ENCODE measurements at places on chromosomes 5 and 9.

- DNase-seq, result no peak
Observed at GRCh38 chr5:24272741-24273140, 372.0 kb downstream of the CDH10 start.

DNA sequence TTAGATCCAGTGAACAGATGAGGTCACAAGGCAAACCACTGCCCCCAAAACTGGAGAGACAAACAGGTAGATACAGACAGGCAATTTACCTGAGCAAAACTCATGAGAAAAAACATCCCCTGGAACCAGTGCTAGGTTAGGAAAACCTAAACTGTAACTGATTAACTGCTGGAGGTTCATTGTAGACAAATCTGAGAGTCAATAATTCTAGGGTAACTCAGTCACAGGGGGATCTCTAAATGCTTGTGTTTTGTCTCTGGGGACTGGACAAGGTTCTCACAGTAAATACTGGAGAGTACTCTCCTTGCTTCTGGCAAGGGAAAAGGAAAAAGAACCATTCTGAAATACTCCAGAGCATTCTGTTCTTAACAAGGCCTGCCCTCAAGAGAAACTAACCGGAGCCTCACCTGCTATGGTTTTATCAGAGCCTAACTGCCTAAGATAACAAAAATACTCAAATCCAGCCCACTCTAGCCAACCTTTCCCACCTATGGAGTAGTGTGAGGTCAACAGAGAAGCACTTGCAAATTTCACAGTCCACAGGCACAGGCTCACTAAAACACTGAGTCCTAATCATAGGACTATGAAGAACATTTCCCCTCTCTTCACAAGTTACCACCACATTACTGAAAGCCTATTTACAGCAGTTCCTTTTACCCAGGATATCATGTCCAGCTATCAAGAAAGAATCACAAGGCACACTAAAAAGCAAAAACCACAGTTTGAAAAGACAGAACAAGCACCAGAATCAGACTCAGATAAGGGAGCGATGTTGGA is 139.9 kb upstream of the ACOT12 start:
- no peak for DNase-seq

- no peak for DNase-seq
Observed at GRCh38 chr5:90446961-90447360, 27.6 kb downstream of the MBLAC2 start.

DNA sequence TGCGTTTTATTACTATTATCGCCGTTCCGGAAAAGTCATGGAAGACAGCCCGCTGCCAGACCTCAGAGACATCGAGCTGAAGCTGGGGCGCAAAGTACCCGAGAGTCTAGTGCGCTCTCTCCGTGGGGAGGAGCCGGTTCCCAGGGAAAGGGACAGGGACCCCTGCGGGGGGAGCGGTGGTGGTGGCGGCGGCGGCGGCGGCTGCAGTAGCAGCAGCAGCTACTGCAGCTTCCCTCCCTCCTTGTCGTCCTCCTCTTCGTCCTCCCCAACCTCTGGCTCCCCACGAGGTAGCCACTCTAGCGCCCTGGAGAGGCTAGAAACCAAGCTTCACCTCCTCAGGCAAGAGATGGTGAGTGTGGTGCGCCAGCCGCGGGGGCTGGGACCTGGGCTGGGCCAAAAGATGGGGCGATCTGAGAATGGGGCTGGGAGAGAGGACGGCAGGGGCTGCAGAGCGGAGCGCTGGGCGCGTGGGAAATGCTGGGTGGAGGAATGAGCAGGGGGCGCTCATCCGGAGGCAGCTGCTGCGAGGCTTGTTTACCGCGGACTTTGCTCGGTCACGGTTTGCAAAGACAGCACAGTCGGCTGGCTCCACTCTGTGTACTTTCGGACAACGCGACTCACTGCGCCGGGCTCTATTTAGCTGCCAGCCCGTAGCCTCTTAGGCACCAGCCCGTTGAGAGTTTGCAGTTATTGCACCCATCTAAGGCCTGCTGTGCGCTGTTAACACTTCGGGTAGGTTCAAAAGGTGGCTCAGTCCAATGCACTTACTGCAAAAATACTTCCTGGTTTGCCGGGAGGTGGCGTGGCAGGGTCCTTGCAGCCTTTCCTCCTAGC is 1.1 kb downstream of the LURAP1L start:
- no peak for DNase-seq

- no peak for DNase-seq
Observed at GRCh38 chr9:125260561-125260960, 1.1 kb upstream of the GAPVD1 start.

GRCh38 chr9:134548185-134548584 is 93.4 kb upstream of the COL5A1 start:
- no peak for DNase-seq

DNA sequence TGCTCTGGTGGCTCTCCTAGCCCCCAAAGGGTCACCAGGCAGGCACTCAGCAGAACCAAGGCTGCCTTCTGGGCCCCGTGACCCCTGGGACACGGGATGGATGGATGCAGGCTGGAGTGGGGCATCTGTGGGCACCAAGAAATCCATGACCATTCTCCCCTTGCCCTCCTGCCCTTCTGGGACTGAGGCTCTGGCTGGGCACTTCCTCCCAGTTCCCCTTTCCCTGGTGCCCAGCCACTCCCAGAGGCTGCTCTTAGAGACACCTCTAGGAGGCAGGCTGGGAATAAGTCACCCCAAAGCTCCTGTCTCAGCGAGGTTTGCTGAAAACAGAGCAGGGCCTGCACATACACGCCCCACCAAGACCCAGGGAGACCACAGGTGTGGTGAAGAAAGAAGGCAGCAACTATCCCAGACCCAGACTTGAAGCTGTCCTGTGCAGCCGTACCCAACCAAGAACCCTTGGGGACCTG is 943 bp downstream of the STING1 start:
- DNase-seq, result no peak

GRCh38 chr5:158278216-158278925 is 419.4 kb upstream of the CLINT1 start:
- DNase-seq, result no peak

GRCh38 chr5:98471458-98471857 is 302.0 kb upstream of the RGMB start:
- no peak for DNase-seq

DNA sequence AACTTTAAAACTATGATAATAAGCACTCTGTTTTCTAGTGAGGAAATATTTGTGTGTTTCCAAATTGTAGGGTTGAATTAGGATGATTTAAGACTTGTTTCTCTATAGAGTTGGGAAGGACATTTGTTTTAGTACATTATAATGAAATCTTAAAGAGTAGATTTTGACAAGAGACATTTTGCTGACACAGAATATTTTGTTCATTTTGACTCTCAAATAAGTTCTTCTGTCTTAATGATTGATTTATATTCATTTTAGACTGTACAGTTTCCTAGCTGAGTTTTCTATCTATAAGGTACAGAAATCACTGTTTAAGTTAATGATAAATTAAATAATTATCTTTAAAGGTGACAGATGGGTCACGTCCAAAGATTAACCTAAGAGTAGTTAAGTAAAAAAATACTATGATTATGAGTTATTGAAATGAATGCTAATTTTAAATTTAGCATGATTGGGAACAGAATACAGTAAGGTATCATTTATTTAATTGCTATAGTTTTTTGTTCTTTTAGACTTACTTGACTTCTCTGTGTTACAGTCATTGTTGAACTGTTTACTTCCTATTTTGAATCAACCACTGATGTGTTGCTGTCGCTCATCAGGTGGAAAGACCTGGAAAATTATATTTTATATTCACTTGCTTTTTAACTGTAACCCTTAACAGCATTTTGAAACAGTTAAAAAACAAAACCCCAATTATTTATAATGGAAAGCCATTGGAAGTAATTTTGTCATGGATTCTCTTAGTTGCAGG is 19.5 kb downstream of the PBX3 start:
- no peak for DNase-seq

DNA sequence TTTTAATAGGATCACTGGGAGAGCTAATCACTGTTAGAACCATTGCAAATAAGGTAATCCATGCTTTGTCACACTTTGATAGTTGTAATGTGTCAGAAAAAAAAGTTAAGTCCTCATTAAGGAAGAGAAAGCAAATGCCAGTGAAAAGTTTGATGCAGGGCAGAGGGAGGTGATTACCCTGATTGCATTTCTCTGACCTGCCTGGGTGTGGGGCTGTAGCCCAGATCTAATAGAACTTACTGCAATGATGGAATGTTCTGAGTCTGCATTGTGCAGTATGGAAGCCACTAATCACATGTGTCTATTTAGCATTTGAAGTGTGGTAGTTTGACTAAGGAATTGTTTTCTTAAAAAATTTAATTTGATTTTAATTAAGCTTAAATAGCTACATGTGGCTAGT is 202.7 kb downstream of the ATP10B start:
- peak; percentile 7 for DNase-seq

- no peak for DNase-seq
Observed at GRCh38 chr9:73200694-73201452, 49.2 kb downstream of the ANXA1 start.

DNA sequence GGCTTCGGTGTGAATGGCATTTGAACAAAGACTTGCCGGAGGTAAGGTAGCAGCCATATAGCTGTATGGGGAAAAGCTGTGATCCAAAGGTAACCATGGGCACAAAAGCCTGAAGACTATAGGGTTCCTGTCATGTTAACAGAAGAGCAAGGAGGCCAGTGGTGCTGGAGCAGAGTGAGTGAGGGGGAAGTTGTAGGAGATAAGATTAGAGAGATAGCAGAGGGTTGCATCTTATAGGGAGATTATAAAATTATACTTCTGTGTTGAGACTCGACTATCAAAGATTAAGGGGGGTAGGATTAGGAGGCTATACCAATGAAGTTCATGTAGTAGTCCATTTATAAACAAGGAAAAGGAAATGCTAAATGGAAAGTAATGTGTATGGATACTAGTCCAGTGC is 3.3 kb downstream of the NCBP1 start:
- no peak for DNase-seq

DNA sequence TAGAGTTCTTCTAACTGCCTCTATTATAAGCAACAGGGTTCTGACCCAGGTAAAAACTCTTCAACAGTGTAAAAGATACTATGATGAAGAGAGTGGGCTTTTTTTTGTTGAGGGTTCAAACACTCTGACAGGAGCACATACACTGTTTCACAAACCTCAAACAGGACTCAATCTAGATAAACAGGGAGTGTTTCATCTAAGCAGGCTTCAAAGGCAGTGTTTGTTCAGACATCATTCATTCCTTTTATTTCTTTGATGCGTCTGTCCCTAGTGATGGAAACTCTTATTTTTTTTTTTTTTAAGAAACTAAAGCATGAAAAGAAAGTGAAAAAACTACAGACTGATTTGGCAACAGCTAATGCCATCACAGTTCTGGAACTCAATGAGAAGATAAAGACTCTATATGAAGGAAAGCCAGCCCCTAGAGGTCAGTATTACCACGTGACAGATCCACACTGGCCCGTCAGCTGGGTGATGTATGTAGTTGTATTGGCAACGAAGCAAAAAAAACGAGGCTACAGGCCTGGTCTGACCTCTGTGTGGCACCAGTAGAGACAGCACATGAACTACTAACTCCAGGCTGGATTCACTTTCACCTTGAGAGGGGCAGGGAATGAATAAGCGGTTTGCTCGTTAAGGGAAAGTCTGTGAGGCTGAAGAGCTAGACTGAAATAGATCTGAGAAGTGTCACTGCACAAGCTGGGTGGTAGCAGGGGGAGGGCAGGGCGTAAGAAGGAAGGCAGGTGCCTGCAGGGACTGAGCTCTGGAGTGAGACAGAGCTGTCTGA is 172.2 kb downstream of the CCDC192 start:
- peak; percentile 43 for DNase-seq

- DNase-seq, result no peak
Observed at GRCh38 chr9:90637626-90638025, 5.0 kb downstream of the DIRAS2 start.

DNA sequence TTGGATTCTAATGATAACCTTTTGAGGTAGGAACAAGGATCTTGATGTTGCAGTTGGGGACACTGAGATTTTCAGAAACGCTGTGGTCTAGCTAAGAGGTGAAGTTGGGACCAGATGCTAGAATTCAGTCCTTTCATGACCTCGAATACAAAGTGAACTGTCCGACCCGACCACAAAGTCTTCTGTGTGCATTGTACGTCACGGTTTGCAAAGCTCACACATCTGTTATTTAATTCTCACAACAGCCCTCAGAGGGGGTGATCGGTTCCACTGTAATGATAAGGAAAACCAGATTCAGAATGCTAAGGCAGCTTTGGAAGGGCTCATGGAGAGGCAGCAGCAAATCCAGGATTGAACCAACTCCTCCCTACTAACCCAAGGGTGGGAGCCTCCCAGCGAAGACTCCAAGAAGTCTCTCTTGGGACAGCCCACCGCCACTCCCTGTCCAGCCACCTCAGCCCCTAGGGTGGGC is 16.6 kb upstream of the KIF12 start:
- no peak for DNase-seq

DNA sequence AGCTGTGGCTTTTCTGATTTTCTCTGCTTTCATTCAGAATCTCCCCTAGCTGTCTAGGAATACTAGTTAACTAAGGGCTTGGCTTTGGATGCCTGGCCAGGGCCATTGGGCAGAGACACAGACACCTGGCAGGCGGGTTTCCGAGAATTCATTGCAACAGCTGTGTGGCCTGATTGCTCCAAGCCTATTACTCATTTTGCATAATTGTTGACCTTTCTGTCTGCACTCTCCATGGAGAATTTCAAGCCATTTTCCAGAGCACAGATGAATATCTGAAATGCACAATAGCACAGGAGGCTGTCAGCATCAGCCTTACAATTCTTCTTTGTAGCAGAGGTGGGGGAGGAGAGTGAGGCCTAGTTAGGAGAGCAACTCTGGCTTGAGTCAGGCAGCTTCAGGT is 310.5 kb downstream of the DMAC1 start:
- DNase-seq, result no peak

- DNase-seq, result no peak
Observed at GRCh38 chr9:120464176-120464886, 115.6 kb downstream of the CDK5RAP2 start.

GRCh38 chr9:111662576-111663300 is 1.3 kb downstream of the GNG10 start:
- DNase-seq, result peak; percentile 32

Data from activated CD8-positive, alpha-beta T cell treated with anti-CD3 and anti-CD28 coated beads for 36 hours (primary cell).